ENCODE measurements at places on chromosomes 5 and 9. TPM values are rescaled to one million over a fixed set of nuclear protein-coding genes. Genes with fewer than 3 reads are reported as not detected.

Gene ANKRD20A1
- 0.42 TPM for total RNA-seq

Gene INSL4
- total RNA-seq = not detected

DNA sequence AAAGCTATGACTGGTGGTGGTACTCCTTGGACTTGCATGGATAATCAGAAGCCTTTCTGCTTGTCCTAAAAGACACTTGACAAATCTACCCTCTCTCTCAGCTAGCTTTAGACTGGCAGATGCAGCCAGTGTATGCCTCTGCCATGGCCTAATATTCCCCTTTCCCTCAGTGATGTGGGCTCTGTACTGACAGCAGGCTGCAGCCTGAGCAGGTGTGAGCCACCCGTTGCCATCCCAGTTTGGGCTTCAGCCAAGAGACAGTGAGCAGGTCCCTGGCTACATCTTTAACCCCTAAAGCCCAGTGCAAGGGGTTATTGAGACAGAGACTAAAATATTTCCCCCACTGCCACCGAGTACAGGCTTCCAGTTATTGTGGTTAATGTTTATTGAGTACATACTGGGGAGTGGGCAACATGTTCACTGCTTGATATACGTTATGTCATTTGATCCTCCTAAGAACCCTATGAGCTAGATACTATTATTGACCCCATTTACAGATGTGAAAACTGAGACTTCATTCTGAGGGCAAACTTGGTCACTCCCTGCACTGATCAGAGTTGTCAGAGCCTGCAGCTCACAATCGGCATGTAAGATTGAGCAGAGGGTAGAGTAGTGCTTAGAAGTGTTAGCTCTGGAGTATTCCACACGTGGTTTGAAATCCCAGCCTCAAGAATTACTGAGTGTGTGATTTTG, 254.2 kb downstream of the ARHGAP26 start:
- H3K27me3 ChIP-seq = no peaks in the 10 kb centered on the region
- no peaks in the 10 kb centered on the region for H3K36me3 ChIP-seq
- no peak overlapping the region for H3K27ac ChIP-seq
- no peak overlapping the region for H3K4me3 ChIP-seq
- peaks cover 15% of the 10 kb centered on the region for H3K4me1 ChIP-seq

DNA sequence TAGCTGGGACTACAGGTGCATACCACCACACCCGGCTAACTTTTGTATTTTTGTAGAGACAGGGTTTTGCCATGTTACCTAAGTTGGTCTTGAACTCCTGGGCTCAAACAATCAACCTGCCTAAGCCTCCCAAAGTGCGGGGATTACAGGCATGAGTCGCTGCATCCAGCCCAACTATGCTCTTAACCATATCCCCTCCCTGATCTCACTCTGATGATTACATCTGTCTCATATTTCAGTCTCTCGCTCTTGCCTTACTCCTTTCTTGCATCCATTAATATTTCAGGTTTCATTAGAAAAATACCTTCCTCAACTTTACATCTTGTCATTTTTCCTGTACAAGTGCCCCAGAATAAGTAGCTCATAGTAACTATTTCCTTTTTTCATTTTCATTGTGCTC, 61.0 kb upstream of the BASP1 start:
- H3K4me1 ChIP-seq = peaks cover 10% of the 10 kb centered on the region
- no peak for DNase-seq
- no peaks in the 10 kb centered on the region for H3K36me3 ChIP-seq
- H3K27ac ChIP-seq = no peak overlapping the region

- H3K27ac ChIP-seq = no peak overlapping the region
- H3K4me1 ChIP-seq = no peaks in the 10 kb centered on the region
- no peaks in the 10 kb centered on the region for H3K27me3 ChIP-seq
- DNase-seq = no peak
These were observed 8.1 kb downstream of the CATSPER3 start for GRCh38 chr5:134975843-134976242.

- DNase-seq = no peak
- H3K4me1 ChIP-seq = peaks cover 17% of the 10 kb centered on the region
- H3K27me3 ChIP-seq = no peaks in the 10 kb centered on the region
- no peaks in the 10 kb centered on the region for H3K36me3 ChIP-seq
These were observed 351.5 kb upstream of the TLE4 start for GRCh38 chr9:79220251-79220650.

- H3K36me3 ChIP-seq = no peaks in the 10 kb centered on the region
- H3K4me1 ChIP-seq = peaks cover 13% of the 10 kb centered on the region
- peaks cover 21% of the 10 kb centered on the region for H3K27me3 ChIP-seq
- no peak overlapping the region for H3K27ac ChIP-seq
These were observed 65.9 kb downstream of the PRDM6 start for GRCh38 chr5:123154886-123155445.

DNA sequence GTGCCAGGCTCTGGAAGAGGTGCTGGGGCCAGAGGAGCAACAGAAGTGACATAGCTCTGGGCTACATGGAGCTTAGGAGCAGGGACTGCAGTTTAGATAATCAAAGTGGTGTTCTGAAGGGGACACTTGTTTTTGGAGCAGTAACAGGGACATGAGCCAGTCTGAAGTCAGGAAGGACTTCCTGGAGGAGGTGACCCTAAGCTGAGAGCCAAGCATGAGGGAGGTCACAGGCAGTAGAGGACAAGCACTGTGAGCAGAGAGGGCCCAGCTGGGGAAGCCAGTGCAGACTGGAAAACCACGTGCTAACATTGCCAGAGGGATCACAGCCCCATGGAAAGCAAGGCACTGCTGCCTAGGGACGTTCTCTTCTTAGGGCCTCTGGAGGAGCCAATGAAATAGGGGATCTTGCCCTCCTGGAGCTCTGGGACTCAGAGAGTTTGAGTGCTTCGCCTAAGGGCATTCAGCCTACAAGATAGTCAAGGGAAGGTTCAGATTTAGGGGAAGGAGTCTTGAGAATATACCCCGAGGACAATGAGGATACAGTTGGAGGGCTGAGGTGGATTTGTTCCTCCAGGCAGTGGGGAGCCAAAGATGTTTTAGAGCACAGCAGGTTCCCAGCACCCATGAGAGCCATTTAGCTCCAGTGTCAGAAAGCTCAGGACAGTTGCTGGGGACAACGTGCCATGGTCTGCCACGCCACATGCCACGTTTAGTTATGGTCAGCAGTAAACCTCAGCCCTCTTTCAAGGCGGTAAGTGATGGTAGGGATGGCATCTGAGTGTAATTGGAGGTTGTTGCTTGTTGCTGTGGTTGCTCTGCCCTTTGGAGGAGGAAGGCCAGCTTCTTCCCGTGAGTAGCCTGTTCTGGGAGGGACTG, 40.5 kb upstream of the SH3PXD2B start:
- no peak overlapping the region for H3K27ac ChIP-seq
- peak; percentile 65 for DNase-seq

- H3K4me3 ChIP-seq = no peak overlapping the region
- no peaks in the 10 kb centered on the region for H3K27me3 ChIP-seq
- no peak overlapping the region for H3K27ac ChIP-seq
- peaks cover 47% of the 10 kb centered on the region for H3K4me1 ChIP-seq
These were observed 62.4 kb downstream of the ZNF608 start for GRCh38 chr5:124683917-124684555.

DNA sequence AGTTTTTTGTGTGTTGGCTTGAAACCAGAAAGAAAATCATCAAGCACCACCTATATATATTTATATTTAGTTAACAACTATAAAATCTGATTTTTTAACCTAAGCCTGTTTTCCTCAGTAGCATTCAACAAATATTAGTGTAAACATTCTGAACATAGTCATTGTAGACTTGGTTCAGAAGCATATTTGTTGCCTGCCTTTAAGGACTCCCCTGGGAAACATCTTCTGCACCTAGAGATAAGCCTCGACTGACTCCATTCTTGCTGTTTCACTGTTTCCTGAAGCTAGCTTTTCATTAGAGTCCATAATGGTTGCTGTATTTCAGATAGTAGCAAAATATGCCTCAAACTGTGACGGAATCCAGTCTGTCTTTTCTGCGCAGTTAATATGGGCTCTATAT, 123.5 kb downstream of the TRIO start:
- H3K4me3 ChIP-seq = no peak overlapping the region
- no peak for DNase-seq
- peaks cover 84% of the 10 kb centered on the region for H3K4me1 ChIP-seq
- peak overlapping the region; percentile 94 for H3K27ac ChIP-seq
- no peaks in the 10 kb centered on the region for H3K27me3 ChIP-seq
- H3K36me3 ChIP-seq = peaks cover 3% of the 10 kb centered on the region

- H3K27ac ChIP-seq = no peak overlapping the region
- DNase-seq = no peak
- no peaks in the 10 kb centered on the region for H3K36me3 ChIP-seq
- H3K27me3 ChIP-seq = no peaks in the 10 kb centered on the region
- no peak overlapping the region for H3K4me3 ChIP-seq
These were observed 674.9 kb downstream of the SEMA5A start for GRCh38 chr5:8870959-8871355.

DNA sequence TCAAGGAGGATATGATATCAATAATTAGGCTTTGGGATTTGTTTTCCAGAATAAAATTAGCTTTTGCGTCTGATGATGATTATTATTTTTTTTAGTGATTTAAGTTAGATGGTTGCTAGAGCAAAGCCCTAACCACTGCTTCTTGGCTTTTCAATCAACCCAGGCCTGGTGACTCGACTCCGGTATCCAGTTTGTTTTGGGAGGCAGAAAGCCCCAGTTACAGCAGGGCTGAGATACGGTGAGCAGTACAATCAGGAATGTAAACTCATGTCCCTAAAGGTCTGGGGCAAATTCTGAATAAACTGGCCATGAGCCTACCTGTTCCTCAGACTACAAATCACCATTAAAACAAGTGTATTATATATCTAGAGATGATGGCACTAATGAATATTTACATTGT, 24.4 kb upstream of the CYFIP2 start:
- H3K4me3 ChIP-seq = no peak overlapping the region
- H3K4me1 ChIP-seq = peaks cover 5% of the 10 kb centered on the region
- no peaks in the 10 kb centered on the region for H3K36me3 ChIP-seq
- no peak for DNase-seq

DNA sequence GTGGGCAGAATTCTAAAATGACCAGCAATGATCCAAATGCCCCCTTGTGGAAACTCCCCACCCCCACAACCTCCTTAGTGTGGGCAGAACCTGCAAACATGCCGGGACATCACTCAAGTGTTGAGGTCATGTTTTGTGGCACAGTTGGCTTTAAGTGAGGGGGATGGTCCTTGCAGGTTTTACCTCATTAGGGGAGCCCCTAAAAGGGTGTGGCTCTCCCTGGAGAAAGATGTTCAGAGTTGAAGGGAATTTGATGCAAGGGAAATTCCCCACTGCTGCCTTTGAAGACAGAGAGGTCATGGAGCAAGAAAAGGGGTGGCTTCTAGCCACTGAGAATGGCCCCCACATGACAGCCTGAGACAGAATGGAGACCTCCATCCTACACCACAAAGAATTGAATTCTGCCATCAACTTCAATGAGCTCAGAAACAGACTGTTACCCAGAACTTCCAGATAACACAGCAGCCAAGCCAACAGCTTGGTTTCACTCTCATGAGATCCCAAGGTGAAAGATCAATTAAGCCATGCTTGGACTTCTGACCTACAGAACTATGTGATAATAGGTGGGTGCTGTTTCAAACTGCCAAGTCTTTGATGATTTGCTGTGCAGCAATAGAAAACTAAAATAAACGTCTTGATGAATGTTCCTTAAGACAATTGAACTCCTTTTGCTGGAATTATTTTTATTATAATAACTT, 103.4 kb downstream of the MED10 start:
- no peak for DNase-seq
- no peak overlapping the region for H3K27ac ChIP-seq
- H3K27me3 ChIP-seq = no peaks in the 10 kb centered on the region

- DNase-seq = no peak
- no peaks in the 10 kb centered on the region for H3K4me1 ChIP-seq
- peaks cover 8% of the 10 kb centered on the region for H3K36me3 ChIP-seq
- H3K27ac ChIP-seq = no peak overlapping the region
- no peaks in the 10 kb centered on the region for H3K27me3 ChIP-seq
These were observed 115.2 kb upstream of the RAPGEF1 start for GRCh38 chr9:131854896-131855613.

DNA sequence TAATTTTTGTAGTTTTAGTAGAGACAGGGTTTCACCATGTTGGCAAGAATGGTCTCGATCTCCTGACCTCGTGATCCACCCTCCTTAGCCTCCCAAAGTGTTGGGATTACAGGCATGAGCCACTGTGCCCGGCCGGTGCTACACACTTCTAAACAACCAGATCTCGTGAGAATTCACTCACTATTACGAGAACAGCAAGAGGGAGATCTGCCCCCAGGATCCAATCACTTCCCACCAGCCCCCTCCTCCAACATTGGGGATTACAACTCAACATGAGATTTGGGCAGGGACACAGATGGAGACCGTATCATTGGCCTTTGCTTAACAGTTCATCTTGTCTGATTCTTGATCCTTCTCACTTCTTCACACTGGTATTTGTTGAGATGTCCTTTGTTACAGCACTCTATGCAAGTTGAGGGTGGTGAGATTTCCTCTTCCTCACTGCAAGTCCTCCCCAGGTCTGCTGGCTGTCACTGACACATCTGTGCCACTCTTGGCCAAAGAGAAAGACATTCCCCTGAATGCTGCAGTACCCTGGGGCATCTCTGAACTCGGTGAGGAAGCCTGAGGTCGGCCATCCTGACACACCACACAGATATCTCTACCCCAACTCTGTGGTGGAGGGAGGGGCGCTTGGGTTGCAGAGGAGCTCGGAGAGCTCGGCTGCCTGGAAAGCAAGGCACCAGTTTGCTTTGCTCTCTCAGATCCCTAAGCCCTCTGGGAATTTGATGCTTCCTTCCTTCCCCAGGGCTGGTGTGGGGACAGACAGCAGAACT, 4.2 kb upstream of the SUB1 start:
- H3K36me3 ChIP-seq = no peaks in the 10 kb centered on the region
- peaks cover 10% of the 10 kb centered on the region for H3K27me3 ChIP-seq
- H3K4me3 ChIP-seq = no peak overlapping the region

- H3K36me3 ChIP-seq = no peaks in the 10 kb centered on the region
- H3K4me1 ChIP-seq = peaks cover 6% of the 10 kb centered on the region
- DNase-seq = no peak
These were observed 36.1 kb downstream of the YIPF5 start for GRCh38 chr5:144134194-144134826.

GRCh38 chr5:26282190-26282589, 756.2 kb downstream of the CDH9 start:
- no peak overlapping the region for H3K27ac ChIP-seq
- H3K4me1 ChIP-seq = no peaks in the 10 kb centered on the region
- H3K4me3 ChIP-seq = no peak overlapping the region
- DNase-seq = no peak
- no peaks in the 10 kb centered on the region for H3K36me3 ChIP-seq
- H3K27me3 ChIP-seq = no peaks in the 10 kb centered on the region

- H3K36me3 ChIP-seq = no peaks in the 10 kb centered on the region
- peaks cover 9% of the 10 kb centered on the region for H3K4me1 ChIP-seq
- no peak for DNase-seq
- no peak overlapping the region for H3K27ac ChIP-seq
- peaks cover 46% of the 10 kb centered on the region for H3K27me3 ChIP-seq
These were observed 16.9 kb downstream of the LMX1B start for GRCh38 chr9:126630458-126631237.

DNA sequence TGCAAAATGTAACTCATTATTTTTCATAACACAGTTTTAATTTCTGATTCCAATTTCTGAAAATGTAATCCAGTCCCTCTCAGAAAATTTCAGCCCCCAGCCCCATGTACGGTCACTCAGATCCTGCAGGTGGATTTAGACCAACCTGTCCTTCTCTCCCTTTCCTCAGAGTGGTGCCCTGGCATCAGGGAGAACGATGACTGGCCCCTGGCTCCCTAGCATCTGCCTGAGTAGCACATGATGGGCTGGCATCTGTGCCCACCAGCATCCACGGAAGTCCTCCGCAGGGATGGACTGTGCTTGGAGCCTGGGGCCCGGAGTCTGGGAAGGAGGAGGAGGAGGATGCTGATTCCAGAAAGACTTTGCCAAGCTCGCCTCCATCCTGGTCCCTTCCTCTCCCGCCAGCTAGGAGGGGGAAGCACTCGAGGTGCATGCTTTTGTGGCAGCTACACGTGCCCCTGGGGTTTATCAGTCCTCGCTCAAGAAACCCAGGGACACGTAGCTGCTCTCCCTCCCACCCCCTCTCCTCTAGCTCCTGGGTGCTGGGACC, 54.4 kb upstream of the RUFY1 start:
- peaks cover 2% of the 10 kb centered on the region for H3K27me3 ChIP-seq
- DNase-seq = no peak
- H3K27ac ChIP-seq = no peak overlapping the region
